ENCODE measurements at places on chromosomes 4 and X.

DNA sequence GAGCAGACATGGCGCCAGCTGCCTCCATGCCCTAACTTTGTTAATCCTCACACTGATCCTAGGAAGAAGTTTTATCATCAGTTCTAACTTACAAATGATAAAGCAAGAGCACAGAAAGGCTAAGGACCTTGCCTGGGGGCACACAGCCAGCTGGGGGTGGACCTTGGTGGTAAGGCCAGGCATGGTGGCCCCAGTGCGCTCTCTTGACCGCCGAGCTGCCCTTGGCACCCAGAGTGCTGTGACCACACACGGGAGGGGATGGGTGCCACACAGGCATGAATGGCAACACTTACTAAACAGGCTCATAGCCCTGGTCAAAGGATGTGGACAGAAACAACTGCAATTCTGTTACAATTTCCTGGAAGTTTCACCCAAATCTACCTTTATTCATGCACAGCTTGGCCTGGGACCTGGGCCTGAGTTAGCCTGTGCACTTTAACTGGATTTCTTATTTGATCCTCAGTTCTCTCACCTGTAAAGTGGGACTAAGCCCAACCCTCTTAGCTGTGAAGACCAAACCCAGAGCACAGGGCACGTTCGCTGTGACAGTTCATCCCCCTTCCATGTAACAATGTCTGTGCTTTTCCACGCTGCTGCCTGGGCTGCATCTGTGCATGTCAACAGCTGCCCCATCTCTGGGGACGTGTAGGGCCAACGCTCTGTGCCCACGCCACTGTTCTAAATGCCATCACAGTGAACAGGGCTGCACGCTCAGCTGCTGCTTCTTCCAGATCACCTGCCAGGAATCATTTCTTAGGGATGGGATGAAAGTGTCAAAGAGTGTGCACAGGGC lies 44.8 kb downstream of the ACOX3 start:
- DNase-seq = no peak

GRCh38 chr4:96039217-96039616 lies 199.3 kb downstream of the PDHA2 start:
- no peak for DNase-seq

GRCh38 chr4:33422656-33423055 lies 2702.5 kb downstream of the PCDH7 start:
- no peak for DNase-seq

GRCh38 chrX:25175743-25176142 lies 160.0 kb upstream of the ARX start:
- DNase-seq = no peak

DNA sequence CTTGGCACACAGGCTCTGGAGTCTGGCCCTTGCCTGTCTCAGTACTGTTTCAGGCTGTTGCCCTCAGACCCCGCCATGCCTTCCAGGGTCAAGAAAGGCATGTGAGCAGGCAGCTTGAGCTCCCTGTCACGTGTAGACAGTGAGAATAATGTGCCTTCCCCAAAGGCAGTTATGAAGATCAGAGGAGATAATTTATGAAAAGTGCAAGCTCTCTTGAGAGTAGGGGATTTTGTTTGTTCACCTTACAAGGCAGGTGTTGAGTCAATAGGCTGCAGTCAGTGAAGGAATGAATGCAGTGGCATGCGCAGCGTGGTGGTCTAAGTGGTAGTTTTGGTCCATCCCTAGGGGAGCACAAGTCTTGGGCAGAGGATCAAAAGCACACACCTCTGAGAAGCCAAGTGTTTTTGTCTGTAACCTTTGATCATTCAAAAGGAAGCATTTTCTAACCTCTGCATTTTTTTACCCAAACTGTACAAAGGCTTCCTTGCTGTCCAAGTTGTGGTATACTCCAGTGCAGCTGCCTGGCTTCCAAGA lies 14.4 kb downstream of the HADH start:
- DNase-seq = no peak

- DNase-seq = peak; percentile 19
Observed at GRCh38 chrX:100895365-100896075, 21.4 kb upstream of the NOX1 start.

GRCh38 chr4:11831739-11832138 lies 403.0 kb upstream of the HS3ST1 start:
- DNase-seq = no peak

- DNase-seq = no peak
Observed at GRCh38 chr4:37422102-37422501, 177.6 kb downstream of the NWD2 start.

Measured in large intestine (tissue), 12 donors.